ENCODE measurements at places on chromosomes 3 and 15.

- no peak for DNase-seq
These were observed 195.0 kb upstream of the EPHA3 start for GRCh38 chr3:88912294-88912877.

- DNase-seq: no peak
These were observed 21.3 kb upstream of the NUDT16 start for GRCh38 chr3:131360191-131360755.

GRCh38 chr3:32681811-32682210 is 3.2 kb upstream of the CNOT10 start:
- no peak for DNase-seq

DNA sequence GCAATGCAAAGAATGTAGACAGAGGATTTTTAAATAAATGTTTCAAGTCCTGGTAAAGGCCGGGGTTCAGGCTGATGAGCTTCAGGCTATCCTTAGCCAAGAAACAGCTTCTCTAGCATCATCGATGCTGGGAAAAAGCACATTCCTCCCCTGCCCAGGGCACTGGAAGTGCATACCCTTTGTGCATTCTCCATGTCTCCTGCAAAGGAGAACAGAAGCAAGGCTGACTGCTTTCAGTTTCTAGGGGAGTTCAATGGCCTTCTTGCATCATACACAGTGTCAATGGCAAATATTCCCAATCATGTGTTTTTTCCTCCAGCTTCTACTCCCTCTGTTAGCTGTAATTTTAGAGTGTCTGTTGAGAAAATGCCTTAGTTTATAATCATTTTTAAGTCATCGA is 59.9 kb downstream of the GPR176 start:
- no peak for DNase-seq

DNA sequence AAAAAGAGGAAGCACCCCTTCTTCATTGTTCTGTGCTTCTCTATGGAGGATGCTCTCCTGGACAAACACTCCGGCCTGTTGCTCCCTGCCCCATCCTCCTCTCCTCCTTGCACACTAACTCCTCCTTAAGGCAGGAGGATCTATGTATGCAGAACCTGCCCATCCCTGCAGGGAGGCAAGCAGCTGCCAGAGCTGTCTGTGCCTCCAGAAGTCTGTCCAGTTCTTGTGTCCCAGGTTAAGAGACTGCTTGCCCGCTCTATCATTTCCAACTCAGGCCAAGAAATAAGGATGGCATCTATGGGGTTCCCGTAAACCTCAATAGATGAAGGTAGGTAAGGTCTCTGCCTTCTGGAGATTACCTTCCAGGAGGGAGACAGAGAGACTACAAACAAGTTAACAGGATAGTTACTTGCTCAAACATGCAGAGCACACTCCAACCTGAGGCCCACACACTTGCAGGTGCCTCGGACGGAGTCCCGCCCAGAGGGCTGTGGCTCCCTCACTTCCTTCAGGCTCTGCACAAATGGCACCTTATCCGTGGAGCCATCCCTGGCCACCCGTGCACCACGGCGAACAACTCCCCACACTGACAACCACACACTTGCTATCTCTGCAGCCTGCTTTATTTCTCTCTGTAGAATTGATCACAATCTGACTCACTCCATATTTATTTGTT is 6.9 kb downstream of the XXYLT1 start:
- DNase-seq: no peak
